Stimulated activated CD8-positive, alpha-beta memory T cell treated with anti-CD3 and anti-CD28 coated beads, Interleukin-4, amount 100 ng/mL, for 1 hour (primary cell): ENCODE measurements at places on chromosomes 7 and 10.

- DNase-seq: no peak
Measured at GRCh38 chr7:108308903-108309302, 147.3 kb downstream of the NRCAM start.

GRCh38 chr7:155544485-155544884 is 1.9 kb downstream of the CNPY1 start:
- no peak for DNase-seq

DNA sequence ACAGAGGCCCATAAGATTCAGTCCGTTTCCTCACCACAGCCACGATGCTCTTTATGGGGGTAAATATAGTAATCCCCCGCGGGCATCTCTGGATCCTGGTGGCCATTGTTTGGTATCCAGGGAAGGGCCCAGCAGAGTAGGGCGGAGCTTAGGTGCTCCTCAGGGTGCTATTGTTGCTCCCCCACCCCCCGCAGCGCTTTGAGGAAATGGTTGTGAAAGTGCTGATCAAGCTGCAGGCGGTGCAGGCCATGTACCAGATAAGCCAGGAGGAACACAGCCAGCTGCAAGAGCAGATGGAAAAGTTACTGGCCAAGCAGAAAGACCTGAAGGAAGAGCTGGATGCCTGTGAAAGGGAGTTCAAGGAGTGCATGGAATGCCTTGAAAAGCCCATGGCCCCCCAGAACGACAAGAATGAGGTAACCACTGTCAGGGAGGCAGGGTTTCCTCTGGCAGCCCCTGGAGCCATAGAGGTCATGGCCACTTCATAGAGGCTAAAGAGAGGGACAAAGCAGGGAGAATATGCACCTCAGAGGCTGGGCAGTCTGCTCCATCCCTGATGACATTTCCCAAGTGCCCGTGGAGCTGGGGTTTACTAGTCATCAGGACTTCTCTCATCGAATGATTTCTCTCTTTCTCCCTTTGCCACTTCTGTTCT is 17.6 kb upstream of the FLNC start:
- DNase-seq: no peak

GRCh38 chr10:7417103-7417623 is 6.3 kb upstream of the SFMBT2 start:
- no peak for DNase-seq

DNA sequence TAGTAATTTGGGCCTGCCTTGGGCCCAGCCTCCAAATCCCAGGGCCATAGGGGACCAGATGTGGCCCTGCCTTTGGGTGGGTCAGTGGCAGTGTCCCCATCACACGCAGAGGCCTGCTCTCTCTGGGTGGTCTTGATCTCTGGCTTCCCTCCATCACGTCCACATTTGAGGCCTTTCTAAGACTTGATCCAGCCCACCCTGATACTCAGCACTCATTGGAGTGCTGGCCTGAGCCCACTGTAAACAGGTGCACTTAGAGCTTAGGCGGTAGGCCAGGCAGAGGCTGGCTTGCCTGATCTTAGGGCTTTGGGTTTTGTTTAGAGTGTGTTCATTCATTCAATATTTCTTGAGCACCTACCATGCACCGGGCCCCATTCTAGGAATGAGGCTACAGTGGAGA is 52.6 kb downstream of the TBATA start:
- DNase-seq: no peak

- no peak for DNase-seq
Measured at GRCh38 chr7:44377681-44378421, 52.5 kb upstream of the CAMK2B start.

DNA sequence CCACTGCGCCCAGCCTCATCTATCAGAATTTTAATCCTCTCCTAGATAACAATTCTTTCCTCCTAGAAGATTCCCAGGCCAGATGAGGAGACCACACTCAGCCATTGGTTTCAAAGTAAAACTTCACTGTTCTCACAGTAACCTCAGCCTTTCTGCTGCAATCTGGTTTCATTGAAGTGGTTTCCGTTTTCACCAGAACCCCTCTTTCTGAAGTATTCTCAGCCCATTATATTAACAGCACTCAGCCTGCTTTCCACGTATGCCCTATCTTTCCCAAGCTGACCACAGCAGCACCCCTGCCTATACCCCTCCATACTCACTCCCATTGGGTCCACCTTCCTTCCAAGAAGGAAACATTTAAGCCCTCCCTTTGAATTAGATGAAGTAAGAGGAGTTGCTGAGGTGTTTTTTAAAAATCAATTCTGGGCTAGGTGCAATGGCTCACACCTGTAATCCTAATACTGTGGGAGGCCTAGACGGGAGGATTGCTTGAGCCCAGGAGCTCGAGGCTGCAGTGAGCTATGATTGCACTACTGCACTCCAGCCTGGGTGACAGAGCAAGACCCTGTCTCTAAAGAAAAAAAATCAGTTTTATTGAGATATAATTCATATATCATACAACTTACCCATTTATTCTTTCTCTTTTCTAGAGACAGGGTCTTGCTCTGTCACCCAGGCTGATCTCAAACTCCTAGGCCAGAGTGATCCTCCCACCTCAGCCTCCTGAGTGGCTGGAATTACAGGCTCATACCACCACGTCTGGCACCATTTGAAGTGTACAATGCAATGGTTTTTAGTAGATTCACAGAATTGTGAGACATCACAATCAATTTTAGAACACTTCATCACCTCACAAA is 11.3 kb downstream of the PLAU start:
- no peak for DNase-seq

DNA sequence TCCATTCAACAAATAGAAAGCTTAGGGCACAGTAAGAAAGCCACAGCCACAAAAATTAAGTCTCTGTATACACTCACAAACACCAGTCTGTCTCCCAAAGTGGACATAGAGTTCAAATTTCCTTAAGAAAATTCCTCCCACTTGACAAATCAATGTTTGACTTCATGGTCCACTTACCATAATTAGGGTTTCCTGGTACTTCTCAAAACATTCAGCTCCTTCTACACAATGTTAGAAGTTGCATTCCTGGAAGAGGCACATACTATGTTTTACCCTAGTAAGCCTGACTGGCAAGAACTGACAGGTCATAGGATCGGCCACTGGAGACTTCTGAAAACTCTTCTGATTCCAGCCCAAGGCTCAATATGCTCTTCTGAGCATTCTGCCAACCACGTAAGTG is 70.5 kb downstream of the CPXM2 start:
- no peak for DNase-seq

DNA sequence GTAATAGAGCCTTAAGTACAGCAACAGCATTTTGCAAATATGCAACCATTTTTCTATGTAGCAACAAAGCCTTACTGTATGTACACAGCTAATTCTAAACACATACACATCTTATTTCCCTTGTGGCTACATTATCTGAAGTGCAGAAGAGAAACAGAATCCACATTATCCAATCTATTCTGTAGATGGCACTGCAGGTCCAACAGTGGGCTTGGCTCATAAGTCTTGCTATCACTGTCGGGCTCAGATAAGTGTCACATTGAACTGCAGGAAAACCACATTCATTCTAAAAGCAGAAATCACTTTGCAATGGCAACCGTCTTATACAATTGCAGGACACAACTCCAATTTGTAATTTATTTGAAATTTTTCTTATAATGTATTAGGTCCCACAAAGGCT is 109.8 kb upstream of the NOBOX start:
- no peak for DNase-seq

GRCh38 chr7:47239034-47239433 is 342.9 kb downstream of the TNS3 start:
- DNase-seq: no peak

DNA sequence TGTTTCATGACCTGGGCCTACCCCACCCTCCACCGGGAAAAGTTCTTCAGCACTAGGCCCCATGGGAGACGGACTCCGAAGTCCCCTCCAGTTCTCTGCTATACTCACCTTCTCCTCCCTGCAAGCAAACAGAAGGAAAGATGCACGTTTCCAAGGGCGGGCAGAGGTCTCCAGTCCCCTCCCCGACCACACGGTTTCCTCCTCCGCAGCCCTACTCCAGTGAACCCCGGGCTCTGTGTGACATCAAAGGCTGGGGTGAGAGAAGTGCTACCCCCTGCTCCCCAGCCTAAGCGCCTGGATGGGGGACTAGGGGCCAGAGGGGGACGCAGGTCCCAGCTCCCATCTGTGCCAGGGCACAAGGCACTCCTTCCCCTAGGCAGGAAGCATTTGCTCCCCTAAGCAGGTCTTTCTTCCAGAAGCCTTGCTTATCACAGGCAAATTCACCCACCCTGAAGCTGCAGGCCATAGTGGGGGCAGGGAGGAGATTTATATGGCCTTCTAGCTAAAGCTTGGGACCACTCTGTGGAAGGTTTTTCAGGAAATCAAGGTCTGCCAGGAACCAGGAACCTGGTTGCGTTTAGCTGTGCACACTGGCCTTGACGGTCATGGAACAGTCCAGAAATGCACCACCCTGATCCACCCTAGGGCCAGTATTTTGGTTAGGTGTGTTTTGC is 52.8 kb downstream of the ASB13 start:
- no peak for DNase-seq

GRCh38 chr10:66627156-66627555 is 298.7 kb upstream of the LRRTM3 start:
- no peak for DNase-seq

DNA sequence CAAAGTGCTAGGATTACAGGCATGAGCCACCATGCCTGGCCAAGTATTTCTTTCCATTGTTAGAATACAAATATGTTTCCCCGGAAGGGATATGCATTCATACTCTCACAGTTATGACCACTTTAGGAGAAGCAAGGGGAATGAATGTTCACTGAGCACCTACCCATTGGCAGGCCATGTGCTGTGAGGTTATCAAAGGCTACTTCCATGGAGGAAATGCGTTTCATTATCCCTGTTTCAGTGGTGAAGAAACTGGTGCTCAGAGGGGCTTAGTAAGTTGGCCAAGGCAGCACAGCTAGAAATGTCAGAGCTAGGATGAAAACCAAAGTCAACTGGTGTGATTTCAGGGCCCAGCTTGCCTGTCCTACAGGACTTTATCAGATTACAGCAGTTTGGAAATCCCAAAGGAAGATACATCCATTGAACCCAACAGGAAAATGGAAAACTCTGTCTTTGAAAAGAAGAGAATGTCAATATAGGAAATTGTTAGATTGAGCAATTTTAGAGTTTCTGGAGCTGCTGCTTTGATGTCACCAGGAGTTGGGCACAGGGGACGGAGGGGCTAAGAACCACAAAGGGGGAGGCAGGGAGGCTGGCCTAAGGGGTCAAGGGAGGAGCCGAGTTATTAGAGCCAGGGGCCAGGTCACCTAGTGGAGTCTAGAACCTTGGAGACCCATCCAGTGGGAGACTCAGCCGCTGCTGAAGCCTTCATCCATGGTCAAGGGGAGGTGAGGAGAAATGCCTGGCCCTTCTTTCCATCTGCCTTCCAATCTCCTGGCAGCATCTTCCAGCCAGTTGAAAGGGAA is 319.8 kb downstream of the FRMD4A start:
- no peak for DNase-seq

DNA sequence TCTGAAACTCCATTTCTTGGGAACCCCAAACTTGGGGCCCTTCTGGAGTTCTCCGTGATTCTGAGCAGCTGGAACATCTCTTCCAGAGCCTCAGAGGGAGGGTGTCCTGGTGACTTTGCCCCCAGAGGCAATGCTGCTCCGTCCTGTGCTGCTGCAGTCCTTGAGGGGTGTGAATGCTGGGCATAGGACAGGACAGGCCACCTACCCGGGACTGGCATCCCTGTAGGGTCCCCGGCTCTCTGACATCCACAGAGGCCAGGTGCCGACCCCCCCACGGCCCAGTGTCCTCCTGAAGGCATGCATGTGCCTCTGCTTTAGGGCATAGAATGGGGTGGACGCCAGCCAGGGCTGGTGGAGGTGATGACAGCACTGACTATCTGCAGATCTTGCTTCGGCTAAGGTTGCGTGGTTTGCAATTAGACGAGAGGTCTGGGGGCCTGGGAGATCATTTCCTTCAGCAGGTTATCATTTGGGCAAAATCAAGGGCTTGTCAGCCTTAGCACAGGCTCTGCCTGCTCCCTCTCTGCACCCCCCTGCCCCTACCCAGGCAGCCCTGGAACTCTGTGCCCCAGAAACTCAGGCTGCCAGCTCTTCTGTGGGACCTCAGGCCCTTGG is 136.9 kb upstream of the GPR26 start:
- DNase-seq: no peak

- DNase-seq: no peak
Measured at GRCh38 chr7:66054063-66054462, 21.6 kb upstream of the ASL start.

GRCh38 chr10:120067427-120067826 is 174.9 kb downstream of the SEC23IP start:
- no peak for DNase-seq

GRCh38 chr7:1729773-1730172 is 59.7 kb downstream of the ELFN1 start:
- no peak for DNase-seq

DNA sequence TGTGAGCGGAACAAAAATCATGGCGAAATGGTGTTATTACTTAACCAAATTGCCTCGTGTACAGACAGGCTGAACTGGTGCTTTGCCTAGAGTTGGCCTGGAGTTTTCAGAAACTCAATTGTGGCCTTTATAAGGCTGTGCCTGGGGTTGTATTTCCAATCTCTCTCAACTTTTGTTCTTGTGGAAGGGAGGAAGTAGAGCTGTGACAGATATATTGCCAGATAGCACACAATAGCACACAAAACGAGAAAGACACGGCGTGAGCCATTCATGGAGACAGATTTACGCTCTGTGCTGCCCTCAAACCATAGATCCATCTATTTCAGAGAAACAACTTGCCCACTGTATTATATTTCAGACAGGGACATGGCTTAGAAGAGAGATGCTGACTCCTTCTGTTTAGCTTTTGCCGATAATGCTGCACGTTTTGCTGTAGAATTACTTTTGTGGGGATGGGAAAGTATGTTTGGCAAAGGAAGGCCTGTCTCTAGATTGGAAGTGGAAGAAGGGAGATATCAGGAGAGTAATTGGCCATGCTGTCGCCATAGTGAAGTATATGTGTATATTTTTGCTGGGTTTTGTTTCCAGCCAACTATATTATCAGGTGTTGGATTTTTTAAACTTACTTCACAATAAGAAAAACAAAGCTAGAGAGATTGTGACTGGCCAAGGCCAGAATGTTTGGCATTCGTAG is 80.4 kb downstream of the AUTS2 start:
- no peak for DNase-seq

DNA sequence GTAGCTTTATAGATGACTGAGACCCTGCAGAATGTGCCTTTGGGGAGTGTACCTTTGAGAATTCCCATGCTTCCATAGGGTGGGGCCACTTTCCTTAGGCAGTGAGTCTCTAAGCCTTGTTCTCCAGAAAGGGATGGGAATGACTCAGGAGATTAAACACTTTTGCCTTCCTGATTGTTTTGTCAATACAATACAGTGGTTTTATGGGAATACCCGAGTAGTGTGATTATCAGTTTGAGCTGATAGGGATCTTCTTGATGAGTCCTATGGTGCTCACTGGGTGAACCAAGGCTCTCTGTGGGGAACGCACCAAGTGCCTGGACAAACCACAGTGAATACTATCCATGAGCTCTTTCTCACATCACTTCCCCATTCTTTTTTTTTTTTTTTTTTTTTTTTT is 6.3 kb downstream of the MYOF start:
- no peak for DNase-seq

DNA sequence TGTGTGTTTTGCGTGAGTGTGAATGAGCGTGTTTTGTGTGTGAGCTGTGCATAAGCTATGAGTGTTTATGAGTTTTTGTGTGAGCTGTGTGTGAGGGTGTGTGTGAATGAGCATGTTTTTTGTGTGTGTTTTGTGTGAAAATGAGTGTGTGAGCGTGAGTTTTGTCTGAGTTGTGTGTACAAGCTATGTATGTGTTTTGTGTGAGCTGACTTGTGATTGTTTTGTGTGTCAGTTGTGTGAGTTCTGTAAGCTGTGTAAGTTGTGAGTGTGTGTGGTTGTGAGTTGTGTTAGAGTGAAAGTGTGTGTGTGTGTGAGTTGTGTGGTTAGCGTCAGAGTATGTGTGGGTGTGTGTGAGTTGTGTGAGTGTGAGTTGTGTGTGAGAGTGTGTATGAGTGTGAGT is 343.2 kb downstream of the PTPRN2 start:
- DNase-seq: no peak
